ENCODE measurements at places on chromosomes 16 and 17.

DNA sequence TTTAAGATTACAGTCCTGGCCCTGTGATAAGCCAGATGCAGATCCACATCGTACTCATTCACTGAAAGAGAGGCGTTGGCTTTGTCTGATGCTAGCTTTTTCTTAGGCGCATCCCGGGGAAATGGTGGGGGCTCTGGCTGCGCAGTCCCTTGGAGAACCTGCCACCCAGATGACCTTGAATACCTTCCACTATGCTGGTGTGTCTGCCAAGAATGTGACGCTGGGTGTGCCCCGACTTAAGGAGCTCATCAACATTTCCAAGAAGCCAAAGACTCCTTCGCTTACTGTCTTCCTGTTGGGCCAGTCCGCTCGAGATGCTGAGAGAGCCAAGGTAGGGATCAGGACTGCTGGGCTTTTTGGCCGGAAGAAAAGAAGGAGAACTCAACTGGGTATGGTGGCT lies 24.0 kb downstream of the POLR2A start:
- DNase-seq: no peak

DNA sequence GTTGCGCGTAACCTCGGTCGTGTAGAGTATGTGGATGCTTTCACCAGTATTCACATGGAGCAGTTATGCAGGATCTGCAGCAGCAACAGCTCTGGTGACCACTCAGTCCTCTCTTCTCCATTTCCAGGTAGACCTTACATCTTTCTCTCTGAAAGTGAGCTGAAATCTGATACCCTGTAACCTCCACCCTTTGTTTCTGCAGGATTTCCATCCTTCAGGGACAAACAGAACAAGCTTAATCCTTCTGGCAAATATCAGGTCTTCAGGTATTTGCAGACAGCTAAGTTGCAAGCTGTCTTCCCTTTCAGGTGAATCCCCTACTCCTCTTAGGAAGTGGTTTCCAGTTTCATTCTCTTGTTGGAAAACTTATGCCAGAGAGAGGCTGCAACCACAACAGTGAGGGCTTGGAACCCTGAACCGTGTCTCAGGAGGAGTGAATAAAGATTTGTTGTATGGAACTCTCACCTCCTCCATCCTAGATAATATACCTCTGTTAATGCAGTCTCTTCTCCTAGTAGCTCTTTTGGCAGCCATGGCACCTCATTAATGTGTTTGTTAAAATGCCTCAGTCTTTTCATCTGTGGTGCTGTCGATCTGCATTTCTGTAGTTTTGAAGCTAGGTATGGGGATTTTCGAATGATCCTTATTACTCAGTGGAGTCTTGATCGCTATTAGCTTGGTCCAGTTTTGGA lies 172.5 kb downstream of the PRKCA start:
- DNase-seq: no peak

DNA sequence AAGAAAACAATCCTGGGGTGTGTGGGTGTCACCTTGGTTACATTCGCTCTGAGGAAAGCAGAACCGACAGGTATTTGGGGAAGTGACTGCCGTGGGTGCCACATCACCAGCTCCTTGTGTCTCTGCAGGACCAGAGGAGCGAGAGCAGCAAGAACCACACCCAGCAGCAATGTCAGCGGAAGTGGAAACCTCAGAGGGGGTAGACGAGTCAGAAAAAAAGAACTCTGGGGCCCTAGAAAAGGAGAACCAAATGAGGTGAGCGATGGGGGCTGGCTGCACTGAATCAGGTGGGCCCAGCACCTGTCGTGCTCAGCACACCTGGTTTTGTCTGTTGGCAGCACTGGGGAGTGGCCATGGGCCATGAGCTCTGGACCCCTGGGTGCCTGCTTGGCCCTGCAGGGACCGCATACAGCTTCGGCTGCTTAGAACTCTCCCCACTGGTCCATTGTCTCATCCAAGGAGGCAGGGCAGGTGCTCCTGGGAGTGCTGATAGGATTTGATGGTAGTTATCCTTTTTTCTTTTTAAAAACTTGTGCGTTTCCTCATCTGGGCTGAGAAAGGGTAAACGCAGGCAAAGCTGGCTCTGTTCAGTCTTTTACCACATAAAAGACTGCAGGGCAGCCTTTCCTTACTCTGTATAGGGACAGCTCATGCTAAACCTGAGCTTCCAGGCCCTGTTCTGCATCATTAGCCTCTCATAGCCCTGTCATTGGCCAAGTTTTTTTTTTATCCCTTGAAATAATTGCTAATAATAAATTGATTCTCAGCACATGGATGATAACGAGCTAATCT lies 29.4 kb downstream of the HMOX2 start:
- no peak for DNase-seq

DNA sequence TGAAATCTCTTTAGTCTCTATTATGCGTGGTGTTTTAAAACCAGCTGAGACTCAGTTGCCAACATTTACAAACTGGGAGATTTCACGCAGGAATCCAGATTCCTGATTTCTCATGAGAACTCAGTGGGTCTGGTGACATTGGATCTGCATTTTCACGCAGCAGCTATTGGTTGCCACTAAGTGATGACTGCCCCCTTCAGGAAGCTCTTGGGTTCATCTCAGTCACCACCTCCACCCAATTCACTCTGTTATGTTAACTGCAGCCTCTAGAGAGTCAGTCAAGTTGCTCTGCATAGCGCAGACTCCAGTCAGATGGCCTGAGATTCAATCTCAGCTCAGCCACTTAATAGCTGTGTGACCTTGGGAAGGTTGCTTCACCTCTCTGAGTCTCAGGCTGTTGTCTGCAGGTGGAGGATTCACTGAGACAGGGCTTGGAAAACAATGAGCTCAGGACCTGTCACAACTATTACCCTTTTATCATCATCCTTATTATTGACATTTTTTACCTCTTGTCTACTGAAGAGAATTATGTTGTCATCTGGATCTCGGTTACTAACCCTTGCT lies 6.4 kb downstream of the SHISA9 start:
- no peak for DNase-seq

GRCh38 chr16:12543700-12544476 lies 259.8 kb downstream of the CPPED1 start:
- DNase-seq: no peak

DNA sequence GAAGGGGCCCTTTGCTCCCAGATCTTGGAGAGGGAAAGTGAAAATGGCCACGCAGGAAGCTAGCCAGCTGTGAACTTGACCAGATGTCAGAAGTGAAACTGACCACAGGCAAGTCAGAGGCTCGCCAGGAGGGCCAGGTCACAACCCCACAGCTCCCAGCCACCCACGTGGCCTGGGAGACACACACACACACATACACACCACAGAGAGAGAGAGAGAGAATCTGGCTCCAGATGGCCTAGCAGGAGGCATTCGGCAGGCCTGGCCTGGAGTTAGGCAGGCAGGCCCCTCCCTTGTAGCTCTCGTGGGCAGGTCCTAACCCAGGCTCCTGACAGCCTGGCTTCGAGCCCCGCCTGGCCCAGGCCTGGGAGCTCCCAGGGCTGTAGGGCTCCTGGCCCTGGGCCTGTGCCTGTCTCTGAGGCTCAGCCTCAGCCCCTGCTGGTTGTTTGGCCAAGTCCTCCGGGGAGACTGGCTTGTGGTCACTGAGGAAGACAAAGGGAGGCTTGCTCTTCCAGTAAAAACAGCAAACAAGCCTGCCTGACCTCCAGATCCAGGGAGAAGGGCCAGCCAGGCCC lies 20.2 kb downstream of the NGFR start:
- peak; percentile 96 for DNase-seq

DNA sequence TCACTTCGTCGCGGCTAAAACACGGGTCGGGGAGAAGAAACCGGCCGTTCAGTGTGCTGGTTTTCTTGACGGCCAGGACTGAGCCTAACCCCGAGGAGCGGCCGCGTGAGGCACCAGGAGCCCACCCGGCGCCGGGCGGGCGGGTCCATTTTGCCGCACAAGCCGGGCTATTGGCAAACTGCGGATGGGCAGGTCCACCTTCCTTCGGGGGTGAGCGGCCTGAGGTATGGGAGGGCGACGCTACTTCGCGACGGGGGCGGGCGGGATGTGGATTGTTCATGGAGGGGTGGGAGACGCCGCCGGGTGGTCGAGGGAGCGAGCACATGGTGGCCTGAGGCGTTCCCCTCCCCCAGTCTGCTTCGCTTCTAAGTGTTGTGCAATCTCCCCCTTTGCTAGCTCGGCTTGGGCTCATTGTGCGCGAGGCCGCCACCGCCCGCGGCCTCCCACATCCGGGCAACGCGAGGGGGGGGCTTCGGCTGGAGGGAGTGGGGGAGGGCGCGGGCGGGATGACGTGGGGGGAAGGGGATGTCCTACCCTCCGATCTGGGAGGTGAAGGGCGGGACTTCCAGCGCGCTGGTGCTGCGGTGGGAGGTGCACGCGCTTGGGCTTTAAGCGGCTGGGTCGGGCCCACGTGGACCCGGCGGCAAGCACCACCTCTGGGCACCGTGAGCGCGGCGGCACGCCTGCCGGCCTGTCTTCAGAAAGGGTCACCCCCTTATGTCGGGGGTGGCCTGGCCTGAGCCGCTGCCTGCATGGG lies 5.9 kb upstream of the CD68 start:
- DNase-seq: peak; percentile 82

GRCh38 chr17:74182041-74182723 lies 21.3 kb upstream of the RPL38 start:
- no peak for DNase-seq

DNA sequence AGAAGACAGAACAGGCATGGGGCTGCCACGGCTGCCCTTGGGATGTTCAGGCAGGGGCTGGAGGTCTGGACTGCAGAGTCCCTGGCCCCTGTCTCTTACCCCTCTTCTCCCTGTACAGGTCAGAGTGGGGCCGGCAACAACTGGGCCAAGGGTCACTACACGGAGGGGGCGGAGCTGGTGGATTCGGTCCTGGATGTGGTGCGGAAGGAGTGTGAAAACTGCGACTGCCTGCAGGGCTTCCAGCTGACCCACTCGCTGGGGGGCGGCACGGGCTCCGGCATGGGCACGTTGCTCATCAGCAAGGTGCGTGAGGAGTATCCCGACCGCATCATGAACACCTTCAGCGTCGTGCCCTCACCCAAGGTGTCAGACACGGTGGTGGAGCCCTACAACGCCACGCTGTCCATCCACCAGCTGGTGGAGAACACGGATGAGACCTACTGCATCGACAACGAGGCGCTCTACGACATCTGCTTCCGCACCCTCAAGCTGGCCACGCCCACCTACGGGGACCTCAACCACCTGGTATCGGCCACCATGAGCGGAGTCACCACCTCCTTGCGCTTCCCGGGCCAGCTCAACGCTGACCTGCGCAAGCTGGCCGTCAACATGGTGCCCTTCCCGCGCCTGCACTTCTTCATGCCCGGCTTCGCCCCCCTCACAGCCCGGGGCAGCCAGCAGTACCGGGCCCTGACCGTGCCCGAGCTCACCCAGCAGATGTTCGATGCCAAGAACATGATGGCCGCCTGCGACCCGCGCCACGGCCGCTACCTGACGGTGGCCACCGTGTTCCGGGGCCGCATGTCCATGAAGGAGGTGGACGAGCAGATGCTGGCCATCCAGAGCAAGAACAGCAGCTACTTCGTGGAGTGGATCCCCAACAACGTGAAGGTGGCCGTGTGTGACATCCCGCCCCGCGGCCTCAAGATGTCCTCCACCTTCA lies 11.7 kb downstream of the TUBB3 start:
- no peak for DNase-seq

DNA sequence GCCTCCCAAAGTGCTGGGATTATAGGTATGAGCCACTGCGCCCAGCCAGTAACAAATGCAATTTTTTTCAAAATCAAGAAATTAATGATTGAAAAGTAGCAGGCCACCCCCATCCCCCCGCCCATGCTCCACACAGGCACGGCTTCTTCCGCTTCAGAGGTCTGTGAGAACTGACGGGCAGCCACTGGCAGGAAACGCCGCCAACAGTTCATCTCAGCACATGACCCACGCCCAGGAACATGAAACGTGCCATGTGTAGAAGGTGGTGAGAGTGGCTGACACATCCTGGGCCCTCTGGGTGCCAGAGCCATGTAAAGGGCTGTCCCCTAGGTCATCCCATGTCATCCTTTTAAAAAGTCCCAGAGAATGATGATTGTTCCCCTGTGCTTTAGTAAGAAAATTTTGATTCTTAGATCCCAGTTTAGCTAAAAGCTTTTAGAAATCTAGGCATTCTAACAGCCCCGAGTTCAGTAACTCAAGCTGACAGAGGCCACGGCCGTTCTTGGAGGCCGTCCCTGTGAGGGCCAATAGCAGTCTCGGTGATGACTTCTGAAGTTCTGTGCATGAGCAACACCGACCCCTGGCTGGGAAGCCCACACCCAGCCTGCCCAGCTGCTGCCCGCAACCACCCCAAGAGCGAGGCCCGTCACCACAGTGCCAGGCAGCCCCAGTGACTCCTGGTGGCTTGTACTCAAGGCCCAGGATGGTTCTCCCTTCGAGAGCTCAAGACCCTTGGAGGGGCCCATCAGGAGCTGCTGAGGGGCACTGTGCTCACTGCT lies 52.1 kb downstream of the KLHDC4 start:
- no peak for DNase-seq

- DNase-seq: no peak
These were observed 295.8 kb downstream of the ZFHX3 start for GRCh38 chr16:72752004-72752695.

- no peak for DNase-seq
These were observed 99.0 kb downstream of the CACNG1 start for GRCh38 chr17:67143318-67143717.

- no peak for DNase-seq
These were observed 36.0 kb downstream of the ITFG1 start for GRCh38 chr16:47424846-47425245.

- no peak for DNase-seq
These were observed 24.1 kb upstream of the CDH5 start for GRCh38 chr16:66342294-66342900.

DNA sequence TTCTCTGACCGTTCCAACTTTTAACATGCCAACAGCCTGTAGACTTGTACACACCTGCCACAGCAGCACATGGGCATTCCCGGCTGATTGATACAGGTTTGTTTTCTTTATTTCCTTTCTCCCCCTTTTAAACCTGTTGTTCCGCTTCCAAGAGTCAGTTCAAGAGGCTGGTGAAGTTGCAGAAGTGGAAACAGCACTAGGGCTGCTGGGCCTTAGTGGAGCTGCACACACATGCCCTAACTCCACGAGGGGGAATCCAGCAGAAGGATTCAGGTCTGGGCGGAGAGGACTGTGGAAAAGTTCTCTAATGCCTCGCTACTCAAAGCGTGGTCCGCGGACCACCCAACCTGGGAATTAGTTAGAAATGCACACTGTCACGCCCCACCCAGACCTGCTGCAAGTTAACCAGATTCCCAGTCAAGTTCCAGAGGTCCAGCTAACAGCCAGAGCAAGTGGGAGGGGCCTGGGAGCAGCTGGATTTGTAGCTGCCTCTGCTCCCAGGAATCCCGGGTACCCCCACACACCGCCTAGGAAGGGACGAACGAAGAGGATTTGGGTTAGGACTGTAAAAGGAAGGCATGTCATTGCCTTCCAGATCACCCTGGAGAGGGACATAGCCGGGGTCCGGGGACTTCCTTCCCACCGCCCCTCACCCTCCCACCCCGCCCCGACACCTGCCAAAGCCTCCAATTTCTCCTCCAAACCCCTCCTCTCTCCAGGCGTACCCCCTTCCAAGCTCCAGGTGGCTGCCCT lies 542 bp downstream of the SLC39A11 start:
- peak; percentile 59 for DNase-seq

GRCh38 chr17:48767263-48767774 lies 38.8 kb upstream of the HOXB13 start:
- DNase-seq: no peak

Measured in left lobe of liver (tissue), 2 donors.